ENCODE measurements at places on chromosomes 16 and 17. TPM values are rescaled to one million over a fixed set of nuclear protein-coding genes. Genes with fewer than 3 reads are reported as not detected.

The METTL22 gene
- 14.6 TPM for total RNA-seq

The SOX15 gene
- total RNA-seq: 7.0 TPM

The ZNF750 gene
- not detected for total RNA-seq

The ZSCAN10 gene
- not detected for total RNA-seq

The MEOX1 gene
- total RNA-seq: 0.84 TPM

The COQ7 gene
- 12.2 TPM for total RNA-seq

The NPIPB5 gene
- total RNA-seq: 49.9 TPM

The WNT3 gene
- total RNA-seq: 4.9 TPM

The ACAP1 gene
- not detected for total RNA-seq

The RPL27 gene
- total RNA-seq: 784 TPM

The LHX1 gene
- not detected for total RNA-seq

The HAP1 gene
- total RNA-seq: 1.2 TPM

The TPSG1 gene
- not detected for total RNA-seq

The TMEM114 gene
- total RNA-seq: not detected

The ATP6V0C gene
- 80.2 TPM for total RNA-seq

The JUP gene
- 132 TPM for total RNA-seq

The TPSD1 gene
- not detected for total RNA-seq

The MAP3K3 gene
- 36.1 TPM for total RNA-seq

The TMC8 gene
- total RNA-seq: 4.6 TPM

The TMEM231 gene
- total RNA-seq: 20.2 TPM

The RAB40C gene
- total RNA-seq: 19.5 TPM

The CCL2 gene
- not detected for total RNA-seq

The CCDC92B gene
- not detected for total RNA-seq

The CDT1 gene
- total RNA-seq: 43.0 TPM

The KCNG4 gene
- not detected for total RNA-seq

The MYH11 gene
- not detected for total RNA-seq

The MT3 gene
- not detected for total RNA-seq

The ERN2 gene
- not detected for total RNA-seq

The SALL1 gene
- total RNA-seq: not detected

The ZNF23 gene
- 7.5 TPM for total RNA-seq

The IL32 gene
- 8.8 TPM for total RNA-seq

The ASGR1 gene
- total RNA-seq: 0.95 TPM

The MRPL27 gene
- 173 TPM for total RNA-seq

The RRN3 gene
- total RNA-seq: 35.3 TPM
